ENCODE measurements at places on chromosomes 16 and 17. TPM values are rescaled to one million over a fixed set of nuclear protein-coding genes. Genes with fewer than 3 reads are reported as not detected.

The PIPOX gene
- total RNA-seq: 4.7 TPM

The KRTAP3-1 gene
- total RNA-seq: not detected

The ZNF75A gene
- total RNA-seq: 14.9 TPM

DNA sequence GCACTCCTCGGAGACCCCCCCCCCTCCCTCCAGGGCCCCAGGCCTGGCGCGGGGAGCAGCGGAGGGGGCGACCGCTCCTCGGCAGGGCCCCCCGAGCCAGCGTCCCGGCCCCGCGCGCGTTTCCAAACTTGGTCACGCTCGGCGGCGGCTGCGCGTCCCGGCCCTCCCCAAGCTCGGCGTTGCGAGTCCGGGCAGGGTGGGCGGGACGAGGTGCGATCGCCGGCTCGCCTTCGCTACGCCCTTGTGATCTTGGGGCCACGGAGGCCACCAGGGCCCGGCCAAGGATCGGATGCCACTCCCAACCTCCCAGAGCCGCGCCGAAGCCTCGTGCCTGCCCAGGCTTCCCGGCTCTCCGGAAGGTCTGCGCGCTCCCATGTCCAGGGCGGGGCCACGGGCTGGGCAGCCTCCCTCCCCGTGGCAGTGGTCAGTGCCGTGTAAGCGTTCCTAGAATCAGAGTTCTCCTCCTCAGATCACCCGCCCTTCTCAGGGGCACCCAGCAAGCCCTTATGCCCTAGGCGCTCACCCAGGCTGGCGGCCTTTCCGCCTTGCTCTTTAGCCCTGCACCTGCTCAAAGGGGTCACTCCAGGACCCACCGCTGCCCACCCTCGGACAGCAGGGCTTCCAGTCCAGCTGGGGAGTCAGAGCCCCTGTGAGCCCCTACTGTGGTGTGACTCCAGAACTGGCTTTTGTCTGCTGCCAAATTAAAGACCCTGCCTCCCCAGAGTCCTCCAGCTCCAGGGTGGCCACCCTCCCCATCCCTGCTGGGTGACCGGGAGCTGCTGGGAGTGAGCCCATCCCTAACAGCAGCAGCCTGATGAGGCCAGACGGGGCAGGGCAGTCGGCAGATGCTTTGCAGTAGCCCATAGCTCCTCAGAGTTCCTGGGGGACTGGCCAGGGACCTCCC is 12.2 kb upstream of the MRPS23 start:
- peak overlapping the region; percentile 50 for H3K4me3 ChIP-seq
- H3K36me3 ChIP-seq: no peaks in the 10 kb centered on the region
- DNase-seq: peak; percentile 71
- no peaks in the 10 kb centered on the region for H3K27me3 ChIP-seq
- no peaks in the 10 kb centered on the region for H3K4me1 ChIP-seq
- peak overlapping the region; percentile 90 for H3K27ac ChIP-seq

- no peaks in the 10 kb centered on the region for H3K36me3 ChIP-seq
- H3K27ac ChIP-seq: no peak overlapping the region
- no peak for DNase-seq
These were observed 191.7 kb downstream of the PRKCB start for GRCh38 chr16:24027466-24027865.

The CCR7 gene
- not detected for total RNA-seq

GRCh38 chr16:10558746-10559641 is 21.4 kb downstream of the EMP2 start:
- H3K4me1 ChIP-seq: no peaks in the 10 kb centered on the region
- H3K4me3 ChIP-seq: no peak overlapping the region
- H3K27me3 ChIP-seq: no peaks in the 10 kb centered on the region
- DNase-seq: peak; percentile 49

All from uterus (tissue), 4 donors.